ENCODE measurements at places on chromosomes 4 and X.

- no peak for DNase-seq
These were observed 8.5 kb upstream of the LHFPL1 start for GRCh38 chrX:112688242-112688641.

- no peak for DNase-seq
These were observed 114.9 kb upstream of the FAM9B start for GRCh38 chrX:9148615-9149399.

DNA sequence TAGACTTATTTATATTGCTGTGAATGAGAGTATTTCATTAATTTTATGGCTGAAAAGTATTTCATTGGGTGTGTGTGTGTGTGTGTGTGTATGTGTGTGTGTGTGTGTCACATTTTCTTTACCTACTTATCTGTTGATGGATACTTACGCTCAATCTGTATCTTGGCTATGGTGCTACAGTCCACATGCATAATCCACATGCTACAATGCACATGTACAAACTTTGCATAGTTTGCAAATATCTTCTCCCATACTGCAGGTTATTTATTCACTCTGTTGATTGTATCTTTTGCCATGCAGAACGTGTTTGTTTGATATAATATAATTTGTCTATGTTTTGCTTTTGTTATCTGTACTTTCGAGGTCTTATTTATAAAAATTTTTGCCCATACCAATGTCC lies 167.8 kb downstream of the RAB28 start:
- no peak for DNase-seq

DNA sequence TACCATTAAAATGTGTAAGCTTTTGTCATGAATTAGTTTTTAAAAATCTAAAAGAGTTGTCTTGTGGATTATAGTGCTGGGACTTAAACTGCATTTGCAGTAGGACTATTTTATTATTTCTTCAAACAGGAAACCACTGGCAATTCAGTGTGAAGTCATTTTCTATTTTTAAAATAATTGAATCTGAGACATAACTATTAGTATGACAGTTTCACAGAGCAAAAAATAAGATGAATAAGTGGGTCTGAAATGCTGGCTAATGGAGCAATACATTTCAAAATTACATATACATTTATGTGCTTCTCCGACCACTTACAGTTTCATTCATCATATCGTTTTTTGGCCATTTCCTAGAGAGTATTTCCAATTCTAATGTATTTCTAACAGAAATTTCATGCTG lies 75.3 kb upstream of the RAPGEF2 start:
- DNase-seq: no peak

DNA sequence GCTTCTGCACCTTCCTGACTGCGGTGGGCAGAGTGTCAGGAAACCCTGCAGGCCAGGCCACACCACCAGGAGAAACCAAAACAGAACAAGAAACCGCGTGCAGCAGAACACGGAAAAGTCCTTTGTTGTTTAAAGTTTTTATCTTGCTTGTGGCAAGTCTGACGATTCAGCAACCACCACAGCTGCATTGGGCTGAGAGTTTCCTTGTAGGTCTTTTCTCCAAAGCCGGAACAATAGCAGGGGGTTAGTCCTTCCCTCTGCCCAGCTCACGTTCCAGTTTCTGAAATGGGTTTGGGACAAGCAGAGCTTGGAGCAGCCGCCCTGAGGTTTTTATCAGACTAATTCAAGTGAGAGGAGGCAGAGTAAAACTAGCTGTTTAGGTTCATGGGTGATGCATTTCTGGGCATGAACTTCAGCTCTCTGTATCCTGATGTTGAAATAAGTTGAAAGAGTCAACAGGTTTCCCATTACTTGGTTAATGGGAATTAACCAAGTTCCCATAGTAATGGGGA lies 216.9 kb downstream of the PTTG2 start:
- DNase-seq: no peak

GRCh38 chrX:22135994-22136684 lies 104.0 kb downstream of the PHEX start:
- no peak for DNase-seq

DNA sequence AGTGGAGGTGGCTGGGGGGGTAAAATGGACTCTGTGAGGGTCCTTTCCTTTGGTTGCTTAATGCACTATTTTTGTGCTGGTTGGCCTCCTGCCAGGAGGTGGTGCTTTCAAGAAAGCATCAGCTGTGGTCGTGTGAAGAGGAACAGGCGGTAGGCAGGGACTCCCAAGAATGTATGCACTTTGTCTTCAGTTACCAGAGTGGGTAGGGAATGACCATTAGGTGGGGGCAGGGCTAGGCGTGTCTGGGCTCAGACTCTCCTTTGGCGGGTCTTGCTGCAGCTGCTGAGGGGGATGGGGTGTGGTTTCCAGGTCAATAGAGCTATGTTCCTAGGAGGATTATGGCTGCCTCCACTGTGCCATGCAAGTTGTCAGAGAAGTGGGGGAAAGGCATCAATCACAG lies 509.0 kb downstream of the PCDH19 start:
- DNase-seq: no peak

DNA sequence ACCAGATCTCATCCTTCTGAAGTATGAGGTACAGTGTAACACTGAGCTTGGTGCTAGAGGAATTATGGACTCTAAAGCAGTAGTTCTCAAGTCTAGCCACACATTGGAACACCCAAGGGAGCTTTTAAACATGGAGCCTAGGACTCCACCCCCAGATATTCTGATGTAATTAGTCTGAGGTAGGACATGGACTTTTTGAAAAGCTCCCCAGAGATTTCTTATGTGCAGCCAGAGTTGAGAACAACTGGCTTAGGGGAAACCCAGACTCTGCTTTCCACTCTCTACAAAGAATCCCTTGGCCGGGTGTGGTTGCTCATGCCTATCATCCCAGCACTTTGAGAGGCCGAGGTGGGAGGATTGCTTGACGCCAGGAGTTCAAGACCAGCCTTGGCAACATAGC lies 11.6 kb upstream of the GDPD2 start:
- DNase-seq: no peak

DNA sequence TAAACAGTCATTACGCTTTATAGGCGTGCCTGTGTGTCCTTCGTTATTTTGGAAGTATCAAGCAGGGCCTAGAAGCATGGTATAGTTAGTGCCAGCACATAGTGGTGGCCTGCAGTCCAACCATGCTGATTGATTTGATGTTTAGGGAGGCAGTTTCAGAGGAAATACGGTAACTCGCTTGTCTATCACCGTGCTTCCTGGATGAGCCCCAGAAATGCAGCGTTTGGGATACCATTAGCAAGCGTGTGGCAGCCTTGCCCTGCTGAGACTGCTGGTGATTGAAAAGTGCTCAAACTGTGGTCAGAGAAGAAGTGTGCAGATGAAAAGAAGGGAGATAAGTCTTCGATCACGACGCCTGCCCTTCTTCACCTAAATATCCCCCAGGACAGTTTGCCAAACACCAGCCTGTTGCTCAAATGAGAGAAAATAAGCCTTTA lies 158.4 kb downstream of the CHIC2 start:
- no peak for DNase-seq

GRCh38 chr4:24897639-24898038 lies 15.2 kb downstream of the CCDC149 start:
- no peak for DNase-seq

- no peak for DNase-seq
These were observed at the start of gene TBL1X for GRCh38 chrX:9464435-9465371. Gene TBL1X (plus strand): TSS chrX:9465058. CDS start chrX:9653587, 188,529 bp downstream.

GRCh38 chr4:158802914-158803313 lies 34.1 kb downstream of the FNIP2 start:
- DNase-seq: no peak

DNA sequence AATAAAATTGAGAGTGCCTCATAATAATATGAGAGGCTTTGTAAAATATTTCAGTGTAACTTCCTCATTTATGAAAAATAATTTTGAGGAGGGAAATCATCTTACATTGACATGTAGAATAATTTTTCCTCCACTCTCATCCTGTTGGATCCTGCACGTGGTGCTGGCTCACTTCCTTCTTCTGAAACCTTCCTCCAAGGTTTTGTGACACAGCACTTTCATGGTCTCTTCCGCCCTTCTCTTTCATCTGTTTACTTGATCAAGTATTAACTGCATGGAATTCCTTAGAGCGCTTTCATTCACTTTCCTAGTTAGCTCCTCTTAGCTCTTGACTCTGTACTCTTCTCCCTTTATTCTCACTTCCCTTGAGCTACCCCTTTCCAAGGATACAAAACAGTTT lies 246.5 kb downstream of the RAPGEF2 start:
- no peak for DNase-seq

- no peak for DNase-seq
These were observed 5.1 kb upstream of the PLCXD1 start for GRCh38 chrX:275967-276580.

DNA sequence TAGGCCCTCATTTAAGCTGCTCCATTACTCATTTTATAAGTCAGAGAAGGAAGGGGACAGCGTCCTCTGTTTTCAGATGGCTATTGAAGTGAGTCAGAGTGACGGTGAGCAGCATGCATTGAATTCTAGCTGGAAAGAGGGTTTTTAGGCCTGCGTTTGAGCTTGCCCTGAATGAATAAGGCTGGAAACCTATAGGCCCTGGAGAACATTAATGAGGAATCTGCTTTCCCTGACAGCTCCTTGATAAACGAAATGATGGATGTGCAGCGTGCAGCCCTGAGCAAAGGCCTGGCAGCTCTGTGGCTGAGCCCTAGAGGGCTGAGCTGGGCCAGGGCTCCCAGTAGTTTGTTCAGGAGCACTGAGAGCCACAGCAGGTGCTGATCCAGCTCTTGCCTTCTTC lies 33.4 kb downstream of the TBL1X start:
- no peak for DNase-seq

Data from cortex of kidney (tissue), 1 donor.